ENCODE measurements at places on chromosomes 12 and 14. TPM values are rescaled to one million over a fixed set of nuclear protein-coding genes. Genes with fewer than 3 reads are reported as not detected.

The COL2A1 gene
- 0.78 TPM for polyA plus RNA-seq

The MYF5 gene
- not detected for polyA plus RNA-seq

The GPRC5A gene
- polyA plus RNA-seq = 84.3 TPM

The POTEM gene
- not detected for polyA plus RNA-seq

The KRT83 gene
- polyA plus RNA-seq = 0.07 TPM

The ANKRD33 gene
- not detected for polyA plus RNA-seq

The SLC4A8 gene
- polyA plus RNA-seq = 0.17 TPM

GRCh38 chr14:73465823-73466532, 7.6 kb upstream of the NUMB start:
- no peak for DNase-seq

- no peak for DNase-seq
Observed at GRCh38 chr12:68768431-68768939, 22.5 kb downstream of the SLC35E3 start.

DNA sequence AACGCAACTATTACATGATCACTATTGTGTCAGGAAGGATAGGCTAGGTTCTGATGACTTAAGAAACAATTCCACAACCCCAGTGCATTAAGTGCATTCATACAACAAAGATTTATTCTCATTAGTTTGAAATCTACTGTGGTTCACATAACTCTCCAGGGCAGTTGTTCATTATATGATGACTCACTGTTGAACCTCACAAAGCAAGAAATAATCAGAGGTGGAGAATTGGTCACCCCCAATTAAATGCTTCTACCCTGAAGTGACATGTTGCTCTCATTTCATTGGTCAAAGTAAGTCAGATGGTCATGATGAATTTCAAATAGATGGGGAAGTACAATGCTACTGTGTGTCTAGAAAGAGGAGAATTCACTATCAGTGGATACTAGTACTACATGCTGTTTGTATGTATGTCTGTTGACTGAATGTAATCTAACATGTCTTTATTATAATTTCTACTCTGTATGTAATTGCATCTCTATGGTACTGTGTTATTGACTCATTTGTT, 6.1 kb upstream of the HELB start:
- DNase-seq = peak; percentile 56

DNA sequence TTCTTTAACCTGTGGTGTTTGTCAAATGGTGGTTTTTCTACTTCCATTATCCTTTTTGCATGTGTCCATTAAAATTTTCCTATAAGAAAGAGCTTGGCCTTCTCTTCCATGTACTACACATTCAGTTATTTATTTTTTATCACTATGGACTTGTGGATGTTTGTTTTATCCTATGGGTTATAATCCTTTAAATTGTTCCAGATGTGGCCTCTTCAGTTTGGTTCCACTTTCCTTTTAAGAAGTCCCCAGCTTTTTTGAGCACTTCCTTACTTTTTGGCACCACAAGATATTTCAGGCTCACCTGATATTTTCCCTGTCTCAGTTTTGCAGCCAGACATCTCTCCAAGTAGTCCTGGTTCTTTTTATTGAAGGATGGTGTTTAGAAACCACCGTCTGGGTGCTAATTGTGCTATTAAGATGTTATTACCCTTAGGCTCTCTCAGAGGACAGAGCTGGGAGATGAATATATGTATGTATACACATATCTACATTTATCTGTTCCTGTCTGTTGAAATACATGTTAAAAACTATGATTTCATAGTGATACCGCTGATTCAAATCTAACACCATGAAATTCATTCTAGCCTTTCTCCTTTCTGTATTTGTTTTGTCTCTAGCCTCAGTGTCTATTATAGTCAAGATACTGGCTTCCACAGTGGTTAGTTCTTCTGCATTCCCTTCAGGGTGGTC, 408.5 kb upstream of the RGS6 start:
- no peak for DNase-seq

DNA sequence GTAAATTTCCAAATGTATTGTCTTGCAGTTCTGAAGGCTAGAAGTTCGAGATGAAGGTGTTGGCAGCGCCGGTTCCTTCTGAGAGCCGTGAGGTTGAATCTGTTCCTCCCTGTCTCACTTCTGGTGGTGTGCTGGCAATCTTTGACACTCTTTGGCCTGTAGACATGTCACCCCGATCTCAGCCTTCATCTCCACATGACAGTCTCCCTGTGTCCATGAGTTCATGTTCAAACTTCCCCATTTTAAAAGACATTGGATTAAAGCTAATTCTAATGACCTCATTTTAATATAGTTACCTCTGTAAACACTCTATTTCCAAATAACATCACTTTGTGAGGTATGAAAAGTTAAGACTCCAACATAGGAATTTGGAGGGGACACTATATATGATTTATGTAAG, 4.1 kb upstream of the RBM19 start:
- no peak for DNase-seq

GRCh38 chr14:91169951-91170350, 56.1 kb downstream of the DGLUCY start:
- DNase-seq = no peak

DNA sequence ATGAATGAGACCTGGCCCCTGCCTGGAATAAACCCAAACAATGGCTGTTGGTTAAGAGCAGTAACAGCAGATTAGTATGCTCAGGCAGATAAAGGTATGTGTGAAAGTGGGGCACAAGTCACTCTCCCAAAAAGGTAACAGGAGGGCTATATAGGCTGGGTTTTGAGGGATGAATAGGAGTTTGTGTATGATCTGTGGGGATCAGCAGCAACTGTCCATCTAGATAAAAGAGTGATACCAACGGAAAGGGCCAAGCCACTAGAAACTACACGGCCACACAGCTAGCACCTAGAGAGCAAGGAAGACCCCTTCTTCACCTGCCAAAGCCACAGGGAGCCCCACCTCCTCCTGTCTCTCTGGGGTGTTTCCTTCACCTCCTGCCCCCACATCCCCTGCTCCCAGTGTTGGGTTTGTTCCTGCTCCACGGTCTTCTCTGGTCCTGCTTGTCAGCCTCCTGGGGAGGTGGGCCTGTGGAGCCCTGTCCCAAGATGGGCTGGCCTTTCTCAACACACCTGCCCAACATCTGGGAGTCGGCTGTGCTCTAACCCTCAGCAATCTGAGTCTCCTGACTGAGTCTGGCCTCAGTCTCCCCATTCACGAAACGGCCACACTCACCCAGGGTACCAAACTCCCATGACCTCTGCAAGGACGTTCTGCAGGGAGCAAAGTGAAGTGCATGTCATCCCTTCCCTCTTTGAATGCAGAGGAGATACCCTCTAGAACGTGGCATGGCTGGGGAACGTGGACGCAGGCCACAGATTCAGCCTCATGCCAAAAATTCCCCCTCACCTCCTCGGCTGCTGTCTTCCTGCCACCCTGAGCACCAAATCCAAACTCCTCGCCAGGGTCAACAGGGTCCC, 108.2 kb downstream of the NCOR2 start:
- no peak for DNase-seq

- no peak for DNase-seq
Observed at GRCh38 chr14:67806246-67806645, 10.1 kb downstream of the ZFYVE26 start.

- no peak for DNase-seq
Observed at GRCh38 chr12:14756334-14757143, 46.7 kb downstream of the WBP11 start.

GRCh38 chr12:117228239-117228638, 38.0 kb upstream of the FBXO21 start:
- DNase-seq = no peak

GRCh38 chr12:68673788-68674187, 13.0 kb upstream of the NUP107 start:
- DNase-seq = no peak

GRCh38 chr12:57085999-57086492, 2.9 kb upstream of the NAB2 start:
- DNase-seq = no peak

DNA sequence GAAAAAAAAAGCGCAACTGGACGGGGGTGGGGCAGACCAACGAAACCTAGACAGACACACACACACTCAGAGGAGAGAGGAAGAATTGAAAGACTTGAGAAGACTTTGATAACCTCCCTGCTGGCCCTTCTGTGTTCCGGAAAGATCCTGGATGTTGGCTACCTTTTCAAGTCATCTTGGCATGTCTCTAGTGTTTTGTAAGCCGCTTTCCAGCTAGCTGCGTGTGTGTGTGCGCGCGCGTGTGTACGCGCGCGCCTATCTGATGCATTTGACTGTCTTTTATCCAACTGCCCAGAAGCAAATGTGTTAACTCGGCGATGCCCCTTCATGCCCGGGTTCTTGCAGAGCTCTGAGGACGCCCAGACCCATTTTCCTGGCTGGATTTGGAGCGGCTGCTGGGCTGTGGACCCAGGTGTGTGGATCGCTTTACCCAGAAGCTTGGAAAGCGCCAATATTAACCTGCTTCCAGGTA, 664 bp downstream of the LRFN5 start:
- DNase-seq = no peak

DNA sequence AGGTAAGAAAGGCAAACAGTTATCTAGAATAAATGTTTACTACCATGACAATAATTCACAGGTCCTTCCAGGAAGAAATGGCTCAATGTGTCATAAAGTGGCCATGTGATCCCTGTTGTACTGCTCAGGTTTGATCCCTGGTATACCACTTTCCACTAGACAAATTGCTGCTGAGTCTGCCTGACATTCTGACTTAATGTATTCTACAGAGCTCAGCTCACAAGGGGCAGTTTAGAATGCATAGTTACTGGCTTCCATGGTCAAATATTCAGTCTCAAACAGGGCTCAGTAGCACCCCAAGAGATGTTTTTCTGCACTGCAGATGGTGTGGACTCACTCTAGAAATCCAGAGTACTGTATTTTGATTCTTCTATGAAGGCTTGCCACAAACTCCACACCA, 21.8 kb downstream of the TSHR start:
- DNase-seq = no peak

- DNase-seq = peak; percentile 78
Observed at GRCh38 chr14:23153851-23154796, 29.3 kb downstream of the SLC7A8 start.

DNA sequence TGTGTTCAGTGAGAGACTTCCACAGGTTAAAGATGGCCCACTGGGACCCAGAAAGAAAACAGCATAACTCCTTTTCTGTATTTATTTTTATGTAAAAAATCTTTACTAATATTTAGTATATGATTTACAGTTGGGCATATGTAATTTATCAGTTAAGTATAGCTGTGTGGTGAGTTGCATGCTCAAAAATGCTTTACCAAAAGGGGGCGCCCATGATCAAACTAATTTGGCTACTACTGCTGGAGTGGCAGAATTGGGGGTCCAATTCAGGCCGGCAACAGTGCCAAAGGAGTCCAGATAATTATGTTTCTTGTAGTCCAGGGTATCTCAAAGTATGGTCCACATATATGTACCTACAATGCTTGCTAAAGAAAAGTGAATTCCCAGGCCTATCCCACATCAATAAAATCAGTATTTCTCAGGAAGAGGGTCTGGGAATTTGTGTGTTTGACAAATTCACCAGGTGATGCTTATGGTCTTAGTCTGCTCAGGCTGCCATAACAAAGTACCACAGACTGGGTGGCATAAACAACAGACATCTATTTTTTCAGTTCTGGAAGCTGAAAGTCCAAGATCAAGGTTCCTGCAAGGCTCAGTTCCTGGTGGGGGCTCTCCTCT, 152.0 kb downstream of the KTN1 start:
- no peak for DNase-seq

DNA sequence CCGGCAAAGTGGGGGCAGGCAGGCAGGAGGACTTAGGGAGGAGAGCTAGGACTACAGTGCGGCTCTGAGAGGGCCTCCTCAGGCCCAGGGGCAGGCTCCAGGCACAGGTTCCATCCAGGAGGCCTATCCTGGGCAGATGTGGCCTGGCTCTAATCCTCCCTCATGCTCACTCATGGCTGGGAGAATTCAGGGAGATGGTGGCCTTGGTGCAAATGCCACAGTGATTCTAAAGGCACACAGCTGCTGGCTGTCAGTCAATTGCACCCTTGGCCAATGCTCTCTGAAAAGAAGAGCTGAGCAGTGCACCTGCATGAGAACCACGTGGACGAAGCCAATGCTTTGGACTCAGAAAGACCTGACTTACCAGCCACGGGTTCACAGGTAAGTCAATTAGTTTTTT, 89.6 kb downstream of the C12orf75 start:
- no peak for DNase-seq
